ENCODE measurements at places on chromosomes 11 and 22. TPM values are rescaled to one million over a fixed set of nuclear protein-coding genes. Genes with fewer than 3 reads are reported as not detected.

GRCh38 chr22:49240472-49240871 lies 587.2 kb downstream of the BRD1 start:
- H3K27ac ChIP-seq = no peak overlapping the region
- H3K4me1 ChIP-seq = no peaks in the 10 kb centered on the region
- H3K36me3 ChIP-seq = no peaks in the 10 kb centered on the region
- no peak overlapping the region for H3K4me3 ChIP-seq

GRCh38 chr11:75311858-75312288 lies 39.6 kb downstream of the ARRB1 start:
- H3K27ac ChIP-seq = no peak overlapping the region
- DNase-seq = peak; percentile 17
- H3K27me3 ChIP-seq = no peaks in the 10 kb centered on the region

DNA sequence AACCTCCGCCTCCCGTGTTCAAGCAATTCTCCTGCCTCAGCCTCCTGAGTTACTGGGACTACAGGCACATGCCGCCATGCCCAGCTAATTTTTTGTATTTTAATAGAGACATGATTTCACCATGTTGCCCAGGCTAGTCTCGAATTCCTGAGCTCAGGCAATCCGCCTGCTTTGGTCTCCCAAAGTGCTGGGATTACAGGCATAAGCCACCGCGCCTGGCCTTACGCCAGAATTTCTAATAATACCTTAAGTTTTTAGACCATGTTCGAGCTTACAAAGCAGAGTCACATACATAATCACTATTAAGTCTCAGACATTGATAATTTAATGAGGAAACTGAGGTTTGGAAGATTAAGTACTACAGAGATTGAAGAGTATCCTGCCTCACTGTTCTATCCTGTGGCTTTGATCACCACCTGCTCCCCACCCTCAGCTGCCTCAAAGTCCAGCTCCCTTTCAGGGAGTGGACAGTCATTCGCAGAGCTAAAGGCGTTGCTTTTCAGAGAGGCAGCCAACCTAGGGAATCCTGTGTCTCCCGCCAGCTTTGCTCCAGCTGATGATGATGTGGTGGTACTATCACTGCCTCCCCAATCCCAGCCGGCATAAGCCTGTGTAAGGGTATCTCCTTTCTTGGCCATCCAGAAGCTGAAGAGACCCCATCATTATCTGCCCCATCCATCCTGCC lies 7.7 kb downstream of the UBASH3B start:
- DNase-seq = no peak
- H3K27ac ChIP-seq = no peak overlapping the region
- H3K4me3 ChIP-seq = no peak overlapping the region
- H3K36me3 ChIP-seq = peaks cover 4% of the 10 kb centered on the region
- no peaks in the 10 kb centered on the region for H3K27me3 ChIP-seq
- peaks cover 27% of the 10 kb centered on the region for H3K4me1 ChIP-seq

- H3K4me3 ChIP-seq = peak overlapping the region; percentile 7
- H3K4me1 ChIP-seq = peaks cover 14% of the 10 kb centered on the region
- peaks cover 4% of the 10 kb centered on the region for H3K27me3 ChIP-seq
- no peaks in the 10 kb centered on the region for H3K36me3 ChIP-seq
- peak overlapping the region; percentile 88 for H3K27ac ChIP-seq
Measured at GRCh38 chr11:1772270-1773130, 8.8 kb upstream of the CTSD start.

DNA sequence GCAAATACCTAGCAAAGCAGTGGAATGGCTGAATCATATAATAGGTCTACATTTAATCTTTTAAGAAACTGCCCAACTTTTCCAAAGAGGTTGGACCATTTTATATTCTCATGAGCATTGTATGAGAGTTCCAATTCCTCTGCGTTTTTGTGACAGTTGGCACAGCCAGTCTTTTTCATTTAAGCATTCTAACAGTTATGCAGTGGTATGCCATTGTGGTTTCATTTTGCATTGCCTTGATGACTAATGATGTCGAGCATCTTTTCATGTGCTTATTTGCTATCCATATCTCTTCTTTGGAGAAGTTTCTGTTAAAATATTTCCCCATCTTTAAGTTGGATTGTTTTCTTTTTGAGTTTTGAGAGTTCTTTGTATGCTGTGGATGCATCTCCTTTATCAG lies 38.7 kb downstream of the EIF3F start:
- H3K36me3 ChIP-seq = no peaks in the 10 kb centered on the region
- no peaks in the 10 kb centered on the region for H3K27me3 ChIP-seq
- peak; percentile 76 for DNase-seq
- no peak overlapping the region for H3K27ac ChIP-seq

DNA sequence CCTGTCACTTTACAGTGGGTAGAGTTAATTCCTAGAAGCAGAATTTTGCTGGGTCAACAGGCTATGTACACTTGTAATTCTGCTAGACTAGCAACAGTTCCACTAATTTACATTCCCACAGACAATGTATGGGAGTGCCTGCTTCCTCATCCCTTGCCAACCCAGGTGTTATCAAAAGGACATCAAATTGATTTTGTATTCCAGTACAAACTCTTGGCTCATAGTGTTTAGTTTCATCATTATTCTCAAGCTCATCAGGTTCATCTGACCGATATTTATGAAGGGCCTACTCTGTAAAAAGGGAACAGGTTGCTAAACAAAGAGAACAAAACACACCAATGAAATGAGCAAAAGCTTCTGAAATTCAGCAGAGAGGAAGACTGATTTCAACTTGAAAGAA lies 30.7 kb downstream of the PITPNB start:
- H3K27me3 ChIP-seq = no peaks in the 10 kb centered on the region
- DNase-seq = no peak
- no peak overlapping the region for H3K4me3 ChIP-seq
- no peak overlapping the region for H3K27ac ChIP-seq
- H3K36me3 ChIP-seq = peaks cover 48% of the 10 kb centered on the region

DNA sequence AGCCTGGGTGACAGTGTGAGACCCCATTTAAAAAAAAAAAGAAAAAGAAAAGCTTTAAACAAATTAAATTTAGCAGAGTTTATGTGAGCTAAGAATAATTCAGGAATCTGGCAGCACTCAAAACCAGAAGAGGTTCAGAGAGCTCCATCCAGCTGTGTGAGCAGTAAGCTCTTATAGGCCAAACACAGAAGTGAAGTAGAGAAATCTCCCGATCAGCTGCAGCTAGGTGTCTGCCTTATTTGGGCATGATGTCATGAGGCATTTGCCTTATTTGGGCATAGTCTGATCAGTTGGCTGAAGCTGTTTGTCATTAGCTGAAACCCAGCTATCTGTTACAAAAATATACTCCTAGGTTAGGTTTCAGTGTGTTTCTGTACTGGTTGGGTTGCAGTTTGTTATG lies 8.2 kb downstream of the MS4A15 start:
- no peaks in the 10 kb centered on the region for H3K36me3 ChIP-seq
- no peak overlapping the region for H3K27ac ChIP-seq
- no peak overlapping the region for H3K4me3 ChIP-seq
- peaks cover 12% of the 10 kb centered on the region for H3K27me3 ChIP-seq
- no peaks in the 10 kb centered on the region for H3K4me1 ChIP-seq

GRCh38 chr22:26669060-26669481 lies 11.7 kb downstream of the MIAT start:
- H3K27me3 ChIP-seq = no peaks in the 10 kb centered on the region
- H3K36me3 ChIP-seq = no peaks in the 10 kb centered on the region
- peak; percentile 63 for DNase-seq
- no peak overlapping the region for H3K4me3 ChIP-seq
- no peak overlapping the region for H3K27ac ChIP-seq
- H3K4me1 ChIP-seq = peaks cover 14% of the 10 kb centered on the region

DNA sequence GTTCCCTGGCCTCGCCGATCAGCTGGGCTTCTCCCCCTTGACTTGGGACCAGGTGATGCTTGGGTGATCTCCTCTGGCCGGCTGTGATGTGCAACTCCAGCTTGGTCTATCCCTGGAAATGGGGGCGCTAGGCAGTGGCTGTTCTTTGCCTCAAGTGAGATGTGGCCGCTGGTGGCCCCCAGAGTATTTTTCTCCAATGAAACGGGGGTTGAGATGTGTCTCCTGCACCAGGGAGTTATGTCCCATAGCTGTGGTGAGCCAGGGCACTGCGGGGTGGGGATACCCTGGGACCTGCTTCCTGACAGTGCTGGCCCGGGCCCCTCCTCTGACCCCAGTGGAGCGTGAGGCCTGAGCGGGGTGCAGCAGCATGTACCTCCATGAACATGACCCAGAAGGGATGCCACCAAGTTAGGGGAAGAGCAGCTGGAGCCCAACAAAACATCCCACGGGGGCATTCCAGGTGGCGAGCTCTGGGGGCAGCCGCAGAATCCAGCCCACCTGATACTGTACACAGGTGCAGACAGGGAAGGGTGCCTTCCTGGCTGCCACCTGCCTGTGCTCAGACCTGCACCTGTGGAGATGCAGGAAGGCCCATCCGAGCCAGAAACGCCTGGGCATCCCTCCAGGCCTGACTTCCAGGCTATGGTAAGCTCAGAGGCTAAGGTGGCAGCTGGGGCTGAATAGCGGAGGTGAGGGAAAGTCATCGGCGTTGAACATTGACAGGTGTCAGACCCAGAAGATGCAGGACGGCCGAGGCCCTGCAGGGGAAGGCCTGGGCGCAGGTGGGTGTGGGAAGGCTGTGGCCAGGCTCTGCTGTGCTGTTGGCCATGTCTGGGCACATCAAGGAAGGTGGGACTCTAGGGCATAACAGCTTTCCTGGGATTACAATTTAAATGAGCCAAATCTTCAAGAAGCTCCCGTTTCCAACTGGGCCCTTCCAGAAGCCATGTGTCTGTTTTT lies 97.3 kb downstream of the CTTN start:
- peaks cover 17% of the 10 kb centered on the region for H3K27me3 ChIP-seq
- no peak overlapping the region for H3K4me3 ChIP-seq
- no peak overlapping the region for H3K27ac ChIP-seq
- no peaks in the 10 kb centered on the region for H3K36me3 ChIP-seq
- H3K4me1 ChIP-seq = no peaks in the 10 kb centered on the region
- no peak for DNase-seq

GRCh38 chr11:64438986-64439771 lies 80.2 kb downstream of the RPS6KA4 start:
- H3K36me3 ChIP-seq = no peaks in the 10 kb centered on the region
- no peaks in the 10 kb centered on the region for H3K4me1 ChIP-seq
- H3K4me3 ChIP-seq = no peak overlapping the region

DNA sequence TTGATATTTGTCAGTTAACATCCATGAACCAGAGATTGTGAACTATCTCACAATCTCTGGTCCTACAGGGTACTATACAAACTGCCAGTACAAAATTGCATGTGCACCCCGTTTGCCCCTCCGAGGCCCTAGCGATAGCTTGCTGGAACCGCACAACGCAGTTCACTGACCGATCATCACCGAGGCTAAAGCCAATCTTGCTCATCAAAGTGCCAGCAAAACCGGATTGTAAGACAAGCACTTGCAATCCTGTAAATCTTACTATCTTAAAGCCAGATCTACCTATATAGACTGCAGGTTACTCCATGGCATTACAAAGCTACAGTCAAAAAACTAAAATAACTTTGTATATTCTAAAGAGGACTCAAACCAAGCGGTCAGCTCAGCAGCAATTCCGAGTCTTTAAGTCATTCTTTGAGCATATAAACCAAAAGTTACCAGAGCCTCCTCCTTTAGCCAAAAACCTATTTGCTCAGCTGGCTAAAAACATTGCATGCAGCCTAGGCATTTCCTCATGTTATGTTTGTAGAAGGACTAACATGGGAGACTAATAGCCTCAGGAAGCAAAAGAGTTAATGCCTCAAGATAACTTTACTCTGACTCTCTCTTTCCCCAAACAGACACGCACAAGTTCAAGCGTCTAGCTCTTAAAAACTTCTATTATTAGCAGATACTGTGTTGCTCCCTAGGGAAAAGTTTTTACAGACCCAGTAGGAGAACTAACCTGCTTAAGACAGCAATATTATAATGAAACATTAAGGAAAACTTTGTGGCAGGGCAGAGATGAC lies 30.7 kb upstream of the CPT1A start:
- H3K4me1 ChIP-seq = peaks cover 1% of the 10 kb centered on the region
- no peak overlapping the region for H3K4me3 ChIP-seq
- H3K27me3 ChIP-seq = peaks cover 27% of the 10 kb centered on the region
- peak; percentile 78 for DNase-seq
- H3K27ac ChIP-seq = no peak overlapping the region

The TRABD gene
- 13.4 TPM for total RNA-seq

The SHISAL1 gene
- 1.1 TPM for total RNA-seq

The RPS25 gene
- total RNA-seq = 842 TPM

Measured in IMR-90 (cell line).